CD14-positive monocyte (primary cell): ENCODE measurements at places on chromosomes 5 and 9.

DNA sequence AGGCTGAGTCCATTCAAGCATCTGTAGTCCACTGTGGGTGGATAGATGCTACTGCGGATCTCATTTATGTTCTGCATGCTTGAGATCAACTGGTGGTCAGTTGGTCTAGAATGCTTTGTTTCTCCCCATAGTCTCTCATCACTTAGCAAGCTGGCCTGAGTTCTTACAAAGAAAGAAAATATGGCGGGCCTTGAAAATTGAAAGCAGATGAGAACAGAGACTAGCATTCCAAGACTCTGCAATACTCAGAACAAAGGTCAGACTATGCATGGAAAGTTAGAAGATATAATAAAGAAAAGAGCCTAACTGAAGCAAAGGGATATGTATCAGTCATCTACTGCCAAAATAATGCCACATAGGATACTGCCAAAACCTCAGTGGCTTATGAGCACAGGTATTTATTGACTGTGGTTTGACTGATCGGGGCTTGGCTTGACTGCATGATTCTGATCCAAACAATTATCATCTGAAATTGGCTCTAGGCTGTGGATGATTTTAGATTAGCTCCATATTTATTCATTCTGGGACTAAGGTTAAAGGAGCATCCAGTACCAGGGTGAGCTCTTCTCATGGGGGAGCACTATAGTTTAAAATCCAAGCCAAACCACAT, 258.9 kb downstream of the TAF11L14 start:
- DNase-seq = no peak

DNA sequence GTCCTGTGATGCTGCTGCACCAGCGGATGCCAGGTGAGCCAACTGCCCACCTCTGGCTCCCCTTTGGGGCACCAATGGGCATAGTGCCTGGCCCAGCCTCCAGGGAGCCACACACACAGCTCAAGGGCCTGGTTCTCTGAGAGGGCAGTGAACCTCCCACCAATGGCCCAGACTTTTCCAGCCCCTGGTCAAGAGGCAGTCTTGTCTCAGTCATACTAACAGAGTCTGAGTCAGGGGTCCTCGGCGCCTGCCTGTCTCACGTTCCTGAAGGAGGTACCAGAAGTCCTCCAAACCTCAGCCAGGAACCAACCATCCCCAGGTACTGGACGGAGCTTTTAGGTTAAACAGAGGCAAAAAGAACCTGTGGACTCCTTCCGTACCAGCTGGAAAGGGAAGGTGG, 121.1 kb downstream of the C5orf15 start:
- DNase-seq = no peak

- DNase-seq = no peak
Measured at GRCh38 chr5:125200866-125201373, 454.5 kb upstream of the ZNF608 start.

DNA sequence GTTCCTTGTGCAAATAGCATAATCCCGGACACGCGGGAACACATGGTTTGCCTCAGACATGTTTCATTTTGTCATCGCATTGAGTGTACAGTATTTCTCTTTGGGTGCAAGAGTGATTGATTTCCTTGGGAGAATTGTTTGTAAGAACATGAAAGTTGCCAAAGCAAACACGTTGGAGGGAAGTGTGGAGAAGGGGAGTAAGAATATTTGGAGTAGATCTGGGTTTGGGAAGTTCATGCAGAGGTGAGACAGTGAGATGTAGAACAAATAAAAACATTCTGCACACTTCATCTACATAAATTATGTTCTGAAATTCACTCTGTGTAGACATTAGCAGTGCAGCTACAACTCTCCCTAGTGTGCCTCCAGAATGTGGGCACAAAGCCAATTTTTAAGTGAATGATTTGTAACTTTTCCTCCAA, 24.0 kb downstream of the FOXD1 start:
- DNase-seq = no peak

DNA sequence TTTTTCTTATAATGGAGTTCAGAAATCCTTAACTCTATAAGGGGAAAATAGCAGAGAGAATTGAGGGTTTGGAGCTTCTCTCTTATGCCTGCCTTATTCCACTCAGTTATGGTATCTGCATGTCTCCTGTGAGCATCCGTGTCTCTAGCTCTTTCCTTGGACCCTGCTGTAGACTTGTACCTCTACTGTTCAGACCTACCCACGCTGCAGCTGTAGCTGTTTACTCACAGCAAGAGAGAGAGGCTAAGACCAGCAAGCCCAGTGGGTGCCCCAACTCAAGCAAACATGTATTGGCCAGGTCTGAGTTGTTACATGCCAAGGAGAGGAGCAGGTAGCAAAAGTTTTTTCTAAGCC, 7.1 kb upstream of the PCSK1 start:
- DNase-seq = no peak

DNA sequence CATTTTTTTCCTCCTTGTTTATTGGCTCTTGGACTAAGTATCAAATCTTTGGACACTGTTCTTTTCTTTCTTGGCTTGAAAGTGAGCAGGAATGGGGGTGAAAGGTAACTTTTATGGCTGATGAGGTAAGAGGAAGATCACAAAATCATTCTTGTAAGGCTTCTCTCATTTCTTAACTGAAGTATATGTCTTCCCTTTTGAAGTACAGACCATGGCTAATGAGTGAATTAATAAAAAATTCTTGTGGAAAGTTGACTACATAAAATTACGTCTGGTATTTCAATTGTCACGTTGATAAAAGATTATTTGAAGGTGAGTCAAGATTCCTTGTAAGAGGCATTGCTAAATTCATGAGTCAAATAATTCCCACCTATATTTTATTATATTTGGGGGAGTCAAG, 25.1 kb downstream of the VCAN start:
- DNase-seq = no peak

- DNase-seq = no peak
Measured at GRCh38 chr9:16360247-16360646, 510.2 kb downstream of the BNC2 start.

- DNase-seq = no peak
Measured at GRCh38 chr5:134129411-134130238, 15.1 kb downstream of the TCF7 start.

DNA sequence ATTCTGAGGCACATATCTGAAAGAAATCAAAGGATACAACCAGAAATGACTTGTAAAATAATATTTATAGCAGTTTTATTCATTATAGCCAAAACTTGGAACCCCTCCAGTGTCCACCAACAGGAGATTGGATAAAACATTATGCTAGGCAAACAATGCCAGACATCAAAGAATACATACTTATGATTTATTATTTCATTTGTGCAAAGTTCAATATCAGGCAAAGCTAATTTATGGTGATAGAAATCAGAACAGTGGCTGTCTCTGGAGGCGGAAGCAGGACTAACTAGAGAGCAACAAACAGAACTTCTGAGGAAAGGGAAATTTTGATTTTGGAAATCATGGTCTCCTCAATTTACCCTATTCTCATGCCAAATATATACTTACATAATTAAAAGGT, 193.1 kb downstream of the ICE1 start:
- DNase-seq = no peak

DNA sequence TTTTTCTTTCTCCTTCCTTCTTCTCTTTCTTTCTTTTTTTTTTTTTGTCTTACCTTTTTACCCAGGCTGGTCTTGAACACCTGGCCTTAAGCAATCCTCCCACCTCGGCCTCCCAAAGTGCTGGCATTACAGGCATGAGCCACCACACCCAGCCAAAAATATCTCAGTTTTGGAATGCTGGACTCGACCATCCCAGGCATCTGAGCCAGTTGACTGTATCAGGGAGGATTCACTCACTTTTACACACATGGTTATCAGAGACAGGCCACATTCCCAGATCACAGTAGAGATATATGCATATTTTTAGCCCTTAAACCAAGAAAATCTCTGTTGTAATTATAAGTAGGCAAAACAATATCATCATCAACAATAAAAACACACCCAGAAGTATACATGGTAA, 21.9 kb downstream of the NIM1K start:
- no peak for DNase-seq
